ENCODE measurements at places on chromosomes 2 and 18. TPM values are rescaled to one million over a fixed set of nuclear protein-coding genes. Genes with fewer than 3 reads are reported as not detected.

PDE11A gene
- total RNA-seq: not detected

ANKRD30BL gene
- total RNA-seq: not detected

ESCO1 gene
- 37.1 TPM for total RNA-seq

SLC19A3 gene
- not detected for total RNA-seq

BARD1 gene
- 24.4 TPM for total RNA-seq

ITPRIPL1 gene
- 27.8 TPM for total RNA-seq

PRLH gene
- total RNA-seq: not detected

ITGA4 gene
- total RNA-seq: 18.8 TPM

COL3A1 gene
- total RNA-seq: not detected

PIKFYVE gene
- 43.5 TPM for total RNA-seq

FLACC1 gene
- 7.0 TPM for total RNA-seq

CXCR1 gene
- not detected for total RNA-seq

SEC11C gene
- total RNA-seq: 80.4 TPM

GCA gene
- 12.1 TPM for total RNA-seq

LRRC30 gene
- total RNA-seq: not detected

CRACDL gene
- total RNA-seq: 0.10 TPM

AMER3 gene
- total RNA-seq: not detected

TLX2 gene
- total RNA-seq: not detected

ASXL3 gene
- total RNA-seq: not detected

GPR39 gene
- not detected for total RNA-seq

SERPINB5 gene
- not detected for total RNA-seq

MOGAT1 gene
- not detected for total RNA-seq

RHOB gene
- total RNA-seq: 16.6 TPM

ABCG8 gene
- not detected for total RNA-seq

WNT10A gene
- 10.8 TPM for total RNA-seq

LCT gene
- not detected for total RNA-seq

Data from CD4-positive, CD25-positive, alpha-beta regulatory T cell (primary cell).